ENCODE measurements at places on chromosomes 6 and 20. TPM values are rescaled to one million over a fixed set of nuclear protein-coding genes. Genes with fewer than 3 reads are reported as not detected.

GRCh38 chr6:41596807-41597206 is 41.5 kb upstream of the MDFI start:
- no peak overlapping the region for H3K27ac ChIP-seq
- H3K4me1 ChIP-seq, result peaks cover 4% of the 10 kb centered on the region
- H3K4me3 ChIP-seq, result no peak overlapping the region
- peaks cover 5% of the 10 kb centered on the region for H3K36me3 ChIP-seq
- no peak for DNase-seq
- no peaks in the 10 kb centered on the region for H3K27me3 ChIP-seq

GRCh38 chr6:36914227-36914794 is 28.6 kb downstream of the C6orf89 start:
- DNase-seq, result no peak
- peaks cover 50% of the 10 kb centered on the region for H3K36me3 ChIP-seq
- peaks cover 38% of the 10 kb centered on the region for H3K4me1 ChIP-seq
- no peaks in the 10 kb centered on the region for H3K27me3 ChIP-seq
- H3K27ac ChIP-seq, result no peak overlapping the region

- no peaks in the 10 kb centered on the region for H3K36me3 ChIP-seq
- H3K27ac ChIP-seq, result no peak overlapping the region
- H3K4me1 ChIP-seq, result peaks cover 8% of the 10 kb centered on the region
- no peaks in the 10 kb centered on the region for H3K27me3 ChIP-seq
These were observed 24.0 kb downstream of the DNMT3B start for GRCh38 chr20:32786059-32786760.

DNA sequence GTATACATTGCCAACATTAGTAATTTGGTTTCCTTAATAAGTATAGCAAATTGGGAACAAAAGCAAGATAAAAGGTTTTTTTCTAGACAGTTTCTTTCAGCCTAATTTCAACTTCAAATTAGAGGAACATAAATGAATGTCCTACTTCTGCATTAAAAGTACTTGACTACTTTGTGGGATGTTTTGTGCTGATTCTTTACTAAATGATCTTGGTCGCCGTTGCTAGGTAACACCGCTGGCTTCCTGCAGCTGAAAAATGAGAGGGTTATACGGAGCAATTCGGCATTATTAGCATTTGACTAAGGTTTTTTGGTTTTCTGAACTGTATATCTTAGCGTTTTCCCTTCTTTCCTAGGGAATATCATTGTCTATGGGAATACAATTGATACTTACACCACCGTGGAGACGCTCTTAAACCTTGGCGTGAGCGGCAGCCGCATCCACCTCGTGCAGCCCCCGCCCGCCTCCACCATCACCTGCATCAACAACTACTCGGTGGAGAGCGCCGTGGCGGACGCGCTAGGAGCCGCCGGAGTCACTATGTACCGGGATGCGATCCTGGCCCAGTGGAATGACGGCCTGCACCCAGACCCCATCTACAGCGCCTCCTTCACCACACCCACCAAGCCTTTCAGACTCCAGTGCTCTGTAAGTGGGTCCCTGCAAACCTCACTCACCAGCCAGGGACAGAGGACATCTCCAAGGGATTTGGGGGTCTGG is 90.9 kb upstream of the INSM1 start:
- no peaks in the 10 kb centered on the region for H3K27me3 ChIP-seq
- H3K4me3 ChIP-seq, result no peak overlapping the region
- no peaks in the 10 kb centered on the region for H3K36me3 ChIP-seq

DNA sequence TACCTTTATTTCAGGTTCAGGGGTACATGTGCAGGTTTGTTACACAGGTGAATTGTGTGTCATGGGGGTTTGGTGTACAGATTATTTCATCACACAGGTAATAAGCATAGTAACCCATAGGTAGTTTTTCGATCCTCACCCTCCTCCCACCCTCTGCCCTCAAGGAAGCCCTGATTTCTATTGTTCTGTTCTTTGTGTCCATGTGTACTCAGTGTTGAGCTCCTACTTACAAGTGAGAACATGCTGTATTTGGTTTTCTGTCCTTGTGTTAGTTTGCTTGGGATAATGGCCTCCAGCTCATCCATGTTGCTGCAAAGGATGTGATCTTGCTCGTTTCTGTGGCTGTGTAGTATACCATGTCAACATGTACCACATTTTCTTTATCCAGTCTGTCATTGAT is 66.0 kb downstream of the STK4 start:
- no peak overlapping the region for H3K27ac ChIP-seq
- DNase-seq, result no peak
- H3K36me3 ChIP-seq, result peaks cover 66% of the 10 kb centered on the region
- no peak overlapping the region for H3K4me3 ChIP-seq
- no peaks in the 10 kb centered on the region for H3K27me3 ChIP-seq

DNA sequence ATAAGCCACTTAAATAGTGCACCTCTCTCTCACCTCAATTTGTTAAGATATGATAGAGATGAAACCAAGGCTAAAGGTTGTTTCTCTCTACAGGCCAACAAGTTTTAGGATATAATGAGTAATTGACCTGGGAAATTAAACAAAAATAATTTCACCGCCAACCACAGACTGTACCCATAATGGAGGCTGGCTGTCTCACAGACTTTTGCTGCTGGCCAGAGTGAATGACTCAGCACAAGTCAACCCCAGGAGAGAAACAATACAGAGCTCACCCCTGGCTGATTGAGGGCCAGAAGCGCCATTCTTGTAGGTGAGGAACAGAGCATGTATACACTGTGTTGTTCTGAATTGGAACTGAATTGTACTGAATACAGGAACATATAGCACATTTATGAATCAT is 99.9 kb downstream of the CAP2 start:
- H3K27me3 ChIP-seq, result peaks cover 20% of the 10 kb centered on the region
- no peak overlapping the region for H3K4me3 ChIP-seq
- H3K27ac ChIP-seq, result no peak overlapping the region
- H3K4me1 ChIP-seq, result no peaks in the 10 kb centered on the region
- H3K36me3 ChIP-seq, result no peaks in the 10 kb centered on the region

GRCh38 chr20:57315976-57316480 is 13.6 kb upstream of the SPO11 start:
- DNase-seq, result no peak
- H3K4me3 ChIP-seq, result no peak overlapping the region
- no peaks in the 10 kb centered on the region for H3K4me1 ChIP-seq
- peaks cover 5% of the 10 kb centered on the region for H3K27me3 ChIP-seq
- H3K36me3 ChIP-seq, result no peaks in the 10 kb centered on the region

GRCh38 chr20:19577692-19578091 is 180.4 kb upstream of the RIN2 start:
- no peaks in the 10 kb centered on the region for H3K4me1 ChIP-seq
- H3K27ac ChIP-seq, result no peak overlapping the region
- H3K4me3 ChIP-seq, result no peak overlapping the region

DNA sequence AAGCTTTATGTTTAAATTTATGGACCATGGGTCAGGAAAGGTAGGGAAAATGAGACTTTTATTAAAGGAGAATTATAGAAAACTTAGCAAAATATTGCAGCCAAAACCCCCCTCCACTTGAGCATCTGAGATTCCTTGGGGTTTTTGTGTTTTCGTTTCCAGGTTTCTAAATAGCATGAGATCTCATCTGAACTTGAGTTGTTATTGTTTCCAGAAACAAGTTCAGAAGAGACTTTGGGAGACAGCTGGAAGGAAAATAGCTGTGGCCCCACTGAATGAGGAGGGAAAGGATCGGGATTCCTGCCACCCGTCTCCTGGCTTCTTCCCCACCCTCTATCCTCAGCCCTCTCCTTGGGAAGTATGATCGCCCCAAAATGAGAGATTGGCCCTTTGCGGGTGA is 75.5 kb downstream of the TBC1D7 start:
- H3K4me3 ChIP-seq, result no peak overlapping the region
- no peak for DNase-seq
- no peaks in the 10 kb centered on the region for H3K36me3 ChIP-seq
- no peaks in the 10 kb centered on the region for H3K27me3 ChIP-seq

- peak overlapping the region; percentile 75 for H3K4me3 ChIP-seq
- no peaks in the 10 kb centered on the region for H3K27me3 ChIP-seq
- H3K27ac ChIP-seq, result peak overlapping the region; percentile 58
- peak; percentile 49 for DNase-seq
- no peaks in the 10 kb centered on the region for H3K36me3 ChIP-seq
- peaks cover 54% of the 10 kb centered on the region for H3K4me1 ChIP-seq
These were observed 469 bp downstream of the SYNJ2 start for GRCh38 chr6:157982102-157982562.

MICB gene
- total RNA-seq, result 14.7 TPM

SOX18 gene
- total RNA-seq, result not detected

EYA2 gene
- not detected for total RNA-seq

MEP1A gene
- total RNA-seq, result not detected

PHACTR3 gene
- total RNA-seq, result not detected

TRERF1 gene
- total RNA-seq, result 31.0 TPM

TSHZ2 gene
- total RNA-seq, result 26.1 TPM

MAPK13 gene
- total RNA-seq, result 63.5 TPM

TUBB1 gene
- total RNA-seq, result 0.17 TPM

RALY gene
- total RNA-seq, result 112 TPM
